ENCODE measurements at places on chromosomes 2 and 18.

DNA sequence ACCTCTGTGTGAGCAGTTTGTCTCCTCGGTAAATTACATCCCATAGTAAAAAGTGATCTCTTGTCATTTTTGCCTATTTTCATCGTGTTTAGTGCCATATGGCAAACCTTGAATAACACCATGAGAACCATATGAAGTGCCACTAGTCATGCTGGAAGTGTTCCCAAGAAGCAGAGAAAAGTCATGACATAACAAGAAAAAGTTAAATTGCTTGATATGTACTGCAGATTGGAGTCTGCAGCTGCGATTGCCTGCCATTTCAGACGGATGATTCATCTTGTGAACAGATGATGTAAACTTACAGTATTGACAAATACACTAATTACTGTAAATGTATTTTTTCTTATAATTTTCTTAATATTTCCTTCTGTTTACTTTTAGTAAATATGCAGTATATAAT, 846.7 kb downstream of the BCL11A start:
- peak; percentile 47 for DNase-seq

- DNase-seq = no peak
These were observed 228.5 kb upstream of the SMAD7 start for GRCh38 chr18:49179222-49179621.

GRCh38 chr2:126527836-126528490, 128.0 kb upstream of the GYPC start:
- DNase-seq = peak; percentile 14

- DNase-seq = peak; percentile 6
These were observed 20.4 kb upstream of the FSHR start for GRCh38 chr2:49174750-49175149.

- no peak for DNase-seq
These were observed 3.7 kb upstream of the PCBP1 start for GRCh38 chr2:70083344-70084156.

GRCh38 chr2:241082341-241083090, 19.6 kb downstream of the MTERF4 start:
- no peak for DNase-seq

- no peak for DNase-seq
These were observed 69.6 kb downstream of the KLHL29 start for GRCh38 chr2:23454501-23455120.

GRCh38 chr2:70797506-70797905, 7.1 kb upstream of the FIGLA start:
- DNase-seq = no peak

GRCh38 chr2:4791488-4791887, 900.7 kb upstream of the SOX11 start:
- DNase-seq = no peak

DNA sequence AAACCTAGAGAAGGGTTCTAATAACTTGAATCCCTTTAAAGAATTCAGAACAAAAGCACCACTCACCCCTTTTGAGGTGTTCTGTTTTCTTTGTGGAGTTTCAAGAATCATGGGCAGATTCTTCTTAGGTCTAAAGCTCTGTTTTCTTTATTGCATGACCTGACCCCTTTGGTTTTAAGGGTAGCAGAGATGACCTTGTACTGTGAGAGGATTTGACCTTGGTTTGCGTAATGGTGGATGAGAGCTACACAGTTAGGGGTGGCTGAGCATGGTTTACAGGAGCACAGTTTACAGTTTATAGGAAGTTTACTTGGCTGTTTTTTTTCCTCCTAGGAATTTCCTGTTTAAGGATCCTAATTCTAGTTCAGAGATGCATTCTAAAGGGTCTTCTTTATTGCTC, 1095.6 kb upstream of the NRXN1 start:
- DNase-seq = no peak

DNA sequence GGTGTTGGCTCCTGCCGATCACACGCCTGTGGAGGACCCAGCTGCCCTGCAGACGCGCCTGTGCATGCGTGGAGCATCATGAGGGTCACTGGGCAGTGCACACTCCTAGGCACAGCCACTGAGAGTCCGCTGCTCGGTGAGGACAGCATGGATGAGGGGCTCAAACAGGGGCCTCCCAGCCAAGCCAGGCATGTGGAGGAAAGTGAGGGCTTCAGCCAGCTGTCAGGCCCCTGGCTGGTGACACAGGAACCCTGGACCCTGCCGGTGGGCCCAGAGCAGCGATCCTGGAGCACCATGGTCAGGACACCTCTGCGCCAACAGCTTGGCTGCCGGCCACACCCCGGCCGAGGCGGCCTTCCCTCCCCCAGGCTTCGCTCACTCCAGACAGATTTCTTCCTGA, 171.2 kb downstream of the RTP5 start:
- no peak for DNase-seq

DNA sequence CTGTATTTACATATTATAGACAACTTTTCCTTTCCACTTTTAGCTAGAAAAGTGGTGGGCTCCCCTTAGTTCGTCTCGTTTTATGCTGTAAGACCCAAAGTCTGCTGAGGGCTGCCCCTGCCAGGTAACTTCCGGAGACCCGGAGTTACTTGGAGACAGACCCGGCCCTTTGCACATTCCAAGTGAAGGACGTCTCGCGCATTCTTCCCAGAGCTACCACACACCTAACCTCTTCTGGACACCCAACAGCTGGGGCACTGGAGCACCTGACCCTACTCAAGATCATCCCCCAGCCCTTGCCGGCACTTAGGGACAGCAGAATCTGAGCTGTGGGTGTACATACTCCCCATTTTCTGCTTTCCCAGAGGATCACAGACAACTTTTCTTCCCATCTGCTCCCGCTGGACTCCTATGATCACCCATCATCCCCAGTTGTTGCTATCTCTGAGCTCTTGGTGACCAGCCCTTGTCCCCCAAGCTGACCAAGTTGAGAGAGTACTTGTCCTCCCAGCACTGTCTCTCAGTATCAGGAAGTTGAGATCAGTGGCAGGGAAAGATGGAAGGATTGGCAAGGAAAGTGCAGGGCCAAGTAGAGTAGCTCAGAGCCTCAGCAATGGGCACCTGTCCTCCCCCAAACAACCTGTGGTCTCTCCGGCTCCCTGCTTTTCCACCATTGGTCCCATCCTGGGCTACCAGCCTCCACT, 8.4 kb upstream of the SATB2 start:
- no peak for DNase-seq

DNA sequence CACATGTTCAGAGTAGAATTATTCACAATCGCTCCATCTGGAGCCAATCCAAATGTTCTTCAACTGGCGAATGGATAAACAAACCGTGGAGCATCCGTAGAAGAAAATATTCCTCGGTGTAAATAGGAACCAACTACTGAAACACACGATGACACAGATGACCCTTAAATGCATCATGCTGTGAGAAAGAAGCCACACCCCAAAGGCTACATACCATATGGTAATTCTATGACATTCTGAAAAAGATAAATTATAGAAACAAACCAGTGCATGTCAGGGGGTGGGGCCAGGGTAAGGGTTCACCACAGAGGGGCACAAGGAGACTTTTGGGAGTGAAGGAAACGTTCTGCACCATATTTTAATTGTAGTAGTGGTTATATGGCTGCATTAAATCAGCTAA, 312.2 kb upstream of the SMIM21 start:
- peak; percentile 30 for DNase-seq

GRCh38 chr2:181894381-181894780, 2.9 kb downstream of the ITPRID2 start:
- DNase-seq = no peak

DNA sequence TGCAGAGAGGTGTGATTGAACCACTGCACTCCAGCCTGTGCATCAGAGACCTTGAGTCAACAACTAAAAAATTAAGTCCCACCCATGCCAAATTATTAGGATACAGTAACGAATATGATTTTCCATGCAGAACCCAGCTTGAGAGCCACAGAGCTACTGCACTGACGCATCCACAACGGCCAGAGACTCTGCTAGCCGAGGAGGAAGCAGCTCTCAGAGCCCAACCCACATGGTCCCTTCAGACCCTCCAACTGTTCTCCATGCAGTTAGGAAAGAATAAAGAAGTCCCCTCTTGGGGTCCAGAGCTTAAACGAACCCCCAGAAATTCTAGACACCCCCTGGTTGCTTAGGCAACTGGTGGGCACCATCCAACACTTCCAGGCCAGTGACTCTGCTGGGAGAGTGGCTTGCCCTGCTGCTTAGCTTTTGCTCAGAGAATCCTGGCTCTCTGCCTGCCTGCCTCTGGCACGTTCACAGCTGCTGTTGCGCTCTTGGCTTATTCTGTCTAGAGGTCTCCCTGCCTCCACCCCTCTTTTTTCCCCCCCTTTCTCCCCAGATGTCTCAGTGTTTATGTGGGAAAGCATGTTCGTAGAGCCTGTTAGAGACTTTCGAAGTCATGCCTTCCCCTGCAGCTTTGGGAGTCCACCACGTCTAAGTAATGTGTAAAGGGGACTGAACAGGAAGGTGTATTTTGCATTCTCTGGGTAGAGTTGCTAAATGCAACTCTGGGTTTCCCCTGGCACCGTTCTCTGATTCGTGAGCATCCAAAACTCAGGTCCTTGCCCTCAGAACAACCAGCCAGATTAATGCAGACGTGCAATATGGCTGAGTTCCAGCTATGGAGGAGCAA, 26.0 kb upstream of the SP3 start:
- DNase-seq = peak; percentile 98

GRCh38 chr2:130764821-130765115, 9.4 kb downstream of the AMER3 start:
- DNase-seq = no peak

- DNase-seq = no peak
These were observed 100.2 kb upstream of the ARL5A start for GRCh38 chr2:151928380-151928779.

DNA sequence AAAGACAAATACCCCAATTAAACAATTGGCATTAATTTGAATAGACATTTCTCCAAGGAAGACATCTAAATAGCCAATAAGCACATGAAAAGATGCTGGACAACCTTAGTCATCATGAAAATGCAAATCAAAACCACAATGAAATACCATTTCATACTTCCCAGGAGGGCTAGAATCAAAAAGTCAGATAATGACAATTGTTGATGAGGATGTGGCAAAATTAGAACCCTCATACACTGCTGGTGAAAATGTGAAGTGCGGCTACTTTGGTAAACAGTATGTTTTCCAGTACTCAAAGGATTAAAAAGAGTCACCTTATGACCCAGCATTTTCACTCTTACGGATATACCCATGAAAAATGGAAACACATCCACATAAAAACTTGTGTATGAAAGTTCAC, 91.6 kb downstream of the FIGN start:
- DNase-seq = no peak
